ENCODE measurements at places on chromosomes 4 and X.

DNA sequence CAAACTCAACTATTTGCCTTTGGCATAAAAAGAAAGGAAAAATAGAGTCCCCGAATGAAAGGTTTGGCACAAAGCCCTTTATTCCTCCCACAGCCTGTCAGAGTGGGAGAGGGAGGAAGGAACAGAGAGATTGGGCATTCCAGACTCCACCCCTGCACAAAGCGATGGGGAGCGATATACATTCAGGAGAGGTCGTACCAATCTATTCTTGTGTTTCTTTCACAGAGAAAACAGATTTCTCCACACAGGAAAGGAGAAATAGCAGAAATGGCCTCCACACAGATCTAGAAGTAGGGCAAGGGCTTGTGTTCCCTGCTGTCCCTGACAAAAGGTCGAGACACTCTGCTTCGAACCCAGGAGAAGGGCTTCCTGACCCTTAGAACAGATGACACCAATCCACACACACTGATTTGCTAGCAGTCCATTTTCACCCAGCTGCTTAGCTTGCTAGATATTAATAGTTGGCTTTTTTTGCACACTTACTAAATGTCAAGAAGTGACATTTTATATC is 197.4 kb downstream of the MAML3 start:
- no peak for DNase-seq

DNA sequence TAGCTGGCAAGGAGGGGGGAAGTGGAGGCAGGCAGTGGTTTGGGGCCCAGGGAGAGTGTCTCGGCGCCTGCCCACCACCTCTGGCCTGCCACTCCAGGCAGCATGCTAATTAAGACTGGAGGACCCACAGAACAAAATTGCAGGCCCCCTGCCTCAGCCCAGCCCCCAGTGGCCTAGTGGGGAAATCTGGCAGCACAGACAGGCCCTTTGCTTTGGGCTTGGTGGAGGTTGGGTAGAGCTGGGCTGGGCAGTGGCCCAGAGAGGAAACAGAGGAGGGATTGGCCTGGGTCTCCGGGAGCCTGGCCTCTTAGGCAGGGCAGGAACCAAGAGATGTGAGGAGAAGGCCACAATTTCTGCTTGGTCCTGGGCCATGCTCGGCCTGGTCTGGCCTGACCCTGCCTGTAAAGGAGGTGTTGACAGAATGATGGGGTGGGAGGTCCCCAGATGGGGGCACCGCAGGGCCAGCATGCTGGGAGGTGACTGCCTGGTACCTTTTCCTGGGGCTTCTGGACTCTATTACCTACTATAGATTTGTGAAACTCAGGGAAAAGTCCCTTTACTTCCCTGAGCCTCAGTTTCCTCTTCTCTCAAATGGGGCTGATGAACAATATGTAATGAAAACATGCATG is 92.4 kb upstream of the PJA1 start:
- no peak for DNase-seq

- no peak for DNase-seq
Observed at GRCh38 chr4:167383291-167383690, 149.0 kb upstream of the SPOCK3 start.

DNA sequence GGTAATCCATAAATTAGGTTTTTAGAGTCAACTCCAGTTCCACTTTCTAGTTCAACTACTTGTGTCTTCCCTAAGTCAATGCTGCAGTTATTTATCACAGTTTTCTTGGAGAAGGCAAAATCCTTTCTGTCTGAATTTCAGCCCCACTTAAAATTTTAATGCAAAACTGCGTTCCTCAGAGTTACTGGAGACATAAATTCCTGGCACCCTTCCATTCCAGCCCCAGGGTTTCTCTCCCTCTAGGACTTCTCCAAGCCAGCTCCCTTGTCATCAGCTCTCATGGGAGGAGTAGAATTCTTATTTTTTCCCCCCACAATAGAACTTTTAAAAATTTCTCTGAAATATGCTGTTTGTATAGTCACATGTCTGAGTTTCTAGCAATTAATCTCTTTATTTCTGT is 50.6 kb upstream of the PHOX2B start:
- DNase-seq, result no peak

Data from NCI-H1105 (cell line).